Upper lobe of right lung (tissue), 1 donor: ENCODE measurements at places on chromosomes 1 and 21. TPM values are rescaled to one million over a fixed set of nuclear protein-coding genes. Genes with fewer than 3 reads are reported as not detected.

RIT1 gene
- 49.9 TPM for total RNA-seq

SPATA17 gene
- 0.26 TPM for total RNA-seq

METTL18 gene
- 6.1 TPM for total RNA-seq

TTC22 gene
- total RNA-seq, result 7.1 TPM

FCER1A gene
- total RNA-seq, result 13.3 TPM

PGLYRP3 gene
- not detected for total RNA-seq

MRPS15 gene
- total RNA-seq, result 65.0 TPM

OR14K1 gene
- total RNA-seq, result not detected

KRTAP12-2 gene
- total RNA-seq, result not detected

ZSWIM5 gene
- total RNA-seq, result 4.1 TPM

NHLH1 gene
- not detected for total RNA-seq

LRRC39 gene
- 0.58 TPM for total RNA-seq

CD244 gene
- total RNA-seq, result 3.0 TPM

RHOC gene
- 150 TPM for total RNA-seq
